ENCODE measurements at places on chromosomes 2 and 18. TPM values are rescaled to one million over a fixed set of nuclear protein-coding genes. Genes with fewer than 3 reads are reported as not detected.
A peak's percentile ranks its signal among the peaks of the same experiment; 100 is the strongest.

CD302 gene
- 2.4 TPM for total RNA-seq

BCL11A gene
- 49.2 TPM for total RNA-seq

SP140 gene
- total RNA-seq, result 0.24 TPM

KHK gene
- 8.8 TPM for total RNA-seq

LIMS2 gene
- total RNA-seq, result 1.3 TPM

AQP12A gene
- total RNA-seq, result not detected

ATOH8 gene
- 0.62 TPM for total RNA-seq

NEU4 gene
- total RNA-seq, result 1.2 TPM

TDRD15 gene
- total RNA-seq, result 0.07 TPM

CD207 gene
- total RNA-seq, result not detected

TTC39C gene
- 108 TPM for total RNA-seq

FAM124B gene
- 6.8 TPM for total RNA-seq

DNA sequence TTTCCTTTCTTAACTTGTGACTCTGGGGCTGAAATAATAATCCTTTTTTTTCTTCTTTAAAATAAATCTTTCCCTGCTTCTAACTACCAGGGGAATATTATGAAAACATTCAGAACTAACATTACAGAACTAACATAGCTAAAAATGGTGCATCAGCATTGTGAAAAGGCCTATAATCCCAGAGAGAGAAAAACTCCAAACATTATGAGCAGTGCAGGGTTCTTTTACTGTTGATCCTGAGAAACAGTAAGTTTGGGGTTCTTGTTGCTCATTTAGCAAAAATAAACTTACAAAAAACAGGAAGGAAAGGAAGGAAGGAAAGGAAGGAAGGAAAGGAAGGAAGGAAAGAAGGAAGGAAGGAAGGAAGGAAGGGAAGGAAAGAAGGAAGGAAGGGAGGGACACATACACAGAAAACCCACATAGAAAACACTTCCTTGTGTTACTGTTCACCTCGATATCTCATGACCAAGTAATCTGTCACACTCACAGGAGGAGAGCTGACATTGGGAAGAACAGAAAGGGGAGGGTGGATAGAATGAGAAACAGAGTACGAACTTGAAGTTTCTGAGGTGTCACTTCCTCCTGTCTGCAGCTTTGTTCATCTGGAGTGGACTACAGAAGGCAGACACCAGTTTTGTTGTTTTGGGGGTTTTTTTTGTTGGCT, 18.4 kb upstream of the PIK3C3 start:
- DNase-seq, result no peak

DNA sequence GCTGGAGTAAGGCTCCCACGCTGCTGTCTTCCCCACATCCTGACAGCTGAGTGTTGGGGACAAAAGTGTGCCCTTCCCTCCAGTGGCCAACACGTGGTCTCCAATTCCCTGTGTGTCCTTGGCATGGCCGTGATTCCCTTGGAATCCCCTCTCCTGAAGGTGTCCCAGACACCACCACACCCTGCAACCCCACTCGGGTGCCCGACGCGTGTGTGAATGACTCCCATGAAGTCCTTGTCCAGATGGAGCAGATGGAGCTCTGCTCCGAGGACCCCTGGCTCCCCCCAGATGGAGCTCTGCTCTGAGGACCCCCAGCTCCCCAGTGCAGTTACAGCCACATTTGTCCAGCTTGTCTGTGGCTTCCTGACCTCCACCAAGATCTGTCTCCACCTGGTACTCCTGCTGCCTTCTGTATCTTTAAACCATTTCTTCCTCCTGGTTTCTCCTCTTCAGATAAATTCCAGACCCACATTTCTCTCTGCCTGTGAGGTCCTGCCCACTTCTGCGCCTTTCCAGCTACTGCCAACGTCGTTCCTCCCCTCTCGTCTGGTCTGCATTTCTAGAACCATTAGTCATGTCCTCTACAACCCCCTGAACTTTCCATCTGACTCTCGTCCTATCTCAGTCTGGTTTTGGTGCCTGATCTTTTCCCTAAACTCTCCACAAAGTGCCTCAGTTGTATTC, 86.8 kb upstream of the PXDN start:
- no peak for DNase-seq

DNA sequence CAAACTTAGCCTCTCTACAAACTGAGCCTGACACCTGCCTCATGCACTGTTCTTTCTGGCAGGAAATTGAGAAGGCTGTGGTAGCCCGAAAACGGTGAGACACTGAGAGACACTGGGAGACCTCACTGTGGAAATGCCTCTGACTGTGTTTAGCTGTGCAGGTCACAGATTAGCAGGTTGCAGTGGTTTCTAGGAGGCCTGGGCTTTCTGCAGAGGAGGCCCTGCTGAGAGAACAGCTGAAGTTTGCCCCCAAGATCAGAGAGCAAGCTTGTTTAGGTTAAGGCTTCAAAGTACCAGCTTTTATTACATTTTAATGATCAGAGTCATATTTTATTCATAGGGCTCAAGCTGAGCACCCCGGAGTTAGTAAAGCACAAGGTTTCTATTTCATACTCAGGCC, 68.7 kb upstream of the LYPD6 start:
- no peak for DNase-seq

DNA sequence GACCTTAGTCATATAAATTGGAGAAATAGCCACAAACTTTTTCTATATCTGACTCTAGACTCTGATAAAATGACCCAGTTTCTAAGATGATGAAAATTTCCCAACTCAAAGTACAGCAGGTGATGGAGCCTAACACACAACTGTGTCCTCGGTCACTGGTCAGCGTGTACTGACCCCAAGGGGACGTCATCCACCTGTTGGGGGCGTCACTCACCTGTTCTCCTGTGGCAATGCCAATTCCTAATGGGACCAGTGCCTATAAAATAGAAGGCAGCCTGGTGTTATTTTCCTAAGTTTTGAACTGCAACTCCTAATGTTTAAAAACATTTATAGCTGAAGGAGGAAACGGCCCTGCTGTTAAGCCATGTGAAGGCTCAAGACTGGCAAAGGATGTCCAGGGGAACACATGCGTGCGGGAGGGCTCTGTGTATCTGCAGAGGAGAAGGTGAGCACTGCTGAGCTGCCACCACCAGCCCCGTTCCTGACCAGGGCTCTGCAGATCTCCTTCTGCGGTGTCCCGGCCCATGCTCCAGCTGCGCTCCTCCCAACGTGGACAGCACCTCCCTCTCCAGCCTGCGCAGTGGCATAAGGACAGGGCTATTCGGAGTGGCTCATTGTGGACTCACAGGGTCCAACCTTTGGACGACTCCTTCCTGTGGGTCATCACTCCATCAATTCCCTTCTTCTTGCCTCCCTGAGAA, 21.2 kb downstream of the TYMS start:
- DNase-seq, result no peak

DNA sequence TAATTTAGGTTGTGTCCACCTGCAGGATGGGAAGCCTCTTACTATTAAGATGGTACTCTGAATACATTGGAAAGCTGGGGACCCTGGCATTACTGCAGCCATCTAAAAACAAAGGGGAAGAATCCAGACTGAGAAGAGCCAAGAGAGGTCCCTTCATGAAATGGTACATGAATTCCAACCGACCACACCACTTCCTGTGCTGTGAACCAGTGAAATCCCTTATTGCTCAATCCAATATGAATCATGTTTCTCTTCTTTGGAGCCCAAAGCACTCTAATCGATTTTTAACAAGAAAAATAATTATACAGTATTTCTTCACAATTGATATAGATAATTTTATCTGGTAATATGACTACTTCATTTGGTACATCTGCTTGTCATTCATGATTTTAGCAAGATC, 479.7 kb upstream of the RAB6C start:
- DNase-seq, result no peak

GRCh38 chr2:20164734-20165478, 60.0 kb downstream of the SDC1 start:
- no peak for DNase-seq

DNA sequence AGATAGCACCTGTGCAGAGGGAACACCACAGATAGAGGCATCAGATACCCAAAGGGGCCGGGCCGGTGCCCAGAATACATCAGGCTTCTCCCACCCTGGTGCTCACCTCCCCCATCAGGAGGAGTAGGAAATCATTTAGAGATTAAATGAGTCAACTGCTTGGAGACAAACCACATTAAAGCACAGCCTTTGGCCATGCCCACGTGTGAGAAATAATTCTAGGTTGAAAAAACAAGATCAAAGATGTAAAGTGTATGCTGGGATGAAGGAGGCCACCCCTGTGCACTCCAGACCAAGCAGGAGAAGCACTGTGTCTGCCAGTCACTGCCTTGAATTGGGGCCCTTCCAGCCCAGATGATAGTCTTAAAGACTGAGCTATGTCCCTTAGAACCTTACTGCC, 152.8 kb upstream of the ACAA2 start:
- no peak for DNase-seq

DNA sequence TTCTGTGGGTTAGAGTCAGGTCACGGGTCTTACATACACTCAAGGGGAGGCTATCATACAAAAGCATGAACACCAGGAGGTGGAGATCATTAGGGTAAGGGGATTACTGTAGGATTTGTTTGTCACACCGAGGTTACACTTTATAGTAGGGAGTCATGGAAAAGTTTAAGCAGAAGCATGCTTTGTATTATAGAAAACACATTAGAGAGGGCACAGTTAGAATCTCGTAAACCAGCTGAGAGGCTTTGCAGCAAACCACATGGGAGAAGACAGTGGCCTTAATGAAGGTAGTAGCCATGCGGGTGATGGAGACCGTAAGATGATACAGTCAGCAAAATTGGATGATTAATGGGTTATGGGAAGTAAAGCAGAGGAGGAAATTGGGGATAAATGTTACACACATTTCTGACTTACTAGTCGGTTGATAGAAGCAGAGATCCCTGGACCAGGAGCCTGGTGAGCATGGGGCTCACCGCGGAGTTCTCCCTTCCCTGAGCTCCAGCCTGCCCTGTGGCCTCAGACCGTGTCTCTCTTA, 75.6 kb downstream of the MAPRE2 start:
- DNase-seq, result no peak

- no peak for DNase-seq
Measured at GRCh38 chr2:63242747-63243146, 192.1 kb downstream of the OTX1 start.

GRCh38 chr2:3272761-3273160, 104.9 kb downstream of the EIPR1 start:
- DNase-seq, result no peak

- DNase-seq, result no peak
Measured at GRCh38 chr2:6372317-6372901, 493.3 kb downstream of the CMPK2 start.

DNA sequence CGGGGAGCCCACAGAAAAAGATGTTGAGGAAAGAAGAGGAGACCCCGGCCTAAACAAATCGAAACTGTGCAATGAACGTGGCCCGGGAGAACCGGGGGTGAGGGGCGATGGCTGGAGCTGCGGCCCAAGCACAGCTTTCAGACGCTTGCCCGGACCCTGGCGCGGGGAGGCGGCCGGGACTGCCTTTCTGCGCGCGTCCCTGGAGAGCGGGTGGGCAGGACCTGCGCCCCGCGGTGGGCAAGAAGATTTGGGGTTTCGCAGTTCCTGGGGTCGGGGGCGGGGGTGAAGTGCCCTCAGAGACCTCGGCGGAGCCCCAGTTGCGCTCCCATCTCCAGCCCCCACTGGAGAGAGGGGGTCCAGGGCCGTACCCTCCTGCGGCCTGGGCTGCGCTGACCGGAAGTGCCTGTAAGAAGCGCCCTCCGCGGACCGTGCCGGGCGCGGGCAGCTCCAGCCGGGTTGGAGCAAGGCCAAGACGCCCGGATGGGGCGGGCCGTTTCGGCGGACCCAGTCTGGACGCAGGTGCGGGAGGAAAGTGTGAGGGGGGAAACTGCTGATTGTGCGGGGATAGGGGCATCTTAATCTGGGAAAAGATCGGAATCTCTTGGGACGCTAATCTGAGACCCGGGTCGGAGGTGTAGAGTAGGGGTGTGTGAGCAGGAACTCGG, 11.6 kb downstream of the EN1 start:
- peak; percentile 59 for DNase-seq

DNA sequence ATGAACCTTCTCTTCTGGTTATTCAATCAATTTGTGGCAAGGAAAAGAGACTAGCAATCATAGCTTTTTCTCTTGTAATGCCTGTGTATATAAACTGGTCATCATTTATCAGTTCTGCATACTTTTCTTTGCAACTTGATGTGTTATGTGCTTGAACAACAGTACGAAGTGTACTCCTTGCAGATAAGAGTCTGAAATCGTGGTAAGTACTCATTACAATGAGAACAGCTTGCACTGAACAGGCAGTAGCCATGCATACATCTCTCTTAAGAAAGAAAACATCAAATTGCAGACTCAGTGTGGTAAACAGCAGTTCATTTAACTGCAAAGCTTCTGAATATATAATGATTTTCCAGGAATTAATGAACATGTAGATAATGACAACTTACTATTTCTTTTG, 64.3 kb downstream of the GREB1L start:
- DNase-seq, result no peak

DNA sequence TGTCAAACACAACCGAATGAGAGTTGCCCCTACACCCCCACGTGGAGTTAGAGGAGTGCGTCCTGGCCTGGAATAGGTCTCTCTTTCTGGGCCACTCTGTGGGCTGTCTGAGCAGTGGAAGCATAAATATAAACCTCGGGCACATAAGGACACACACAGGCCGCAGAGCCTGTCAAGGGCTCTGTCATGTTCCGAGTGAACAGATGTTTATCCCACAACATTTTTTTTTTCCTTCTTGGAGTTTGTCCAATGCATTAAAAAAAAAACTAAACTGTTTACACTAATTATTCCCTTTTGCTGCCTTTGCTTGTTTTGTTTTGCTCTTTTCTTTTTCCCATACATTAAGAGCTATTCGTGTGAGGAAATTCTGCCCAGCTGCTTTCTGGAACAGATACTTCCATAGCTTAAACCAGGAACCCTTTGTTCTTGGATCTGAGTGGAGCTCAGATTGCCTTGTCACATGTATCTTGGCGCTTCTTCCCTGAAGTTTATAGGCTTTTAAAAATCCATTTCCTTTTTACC, 228.3 kb upstream of the FOSL2 start:
- no peak for DNase-seq

DNA sequence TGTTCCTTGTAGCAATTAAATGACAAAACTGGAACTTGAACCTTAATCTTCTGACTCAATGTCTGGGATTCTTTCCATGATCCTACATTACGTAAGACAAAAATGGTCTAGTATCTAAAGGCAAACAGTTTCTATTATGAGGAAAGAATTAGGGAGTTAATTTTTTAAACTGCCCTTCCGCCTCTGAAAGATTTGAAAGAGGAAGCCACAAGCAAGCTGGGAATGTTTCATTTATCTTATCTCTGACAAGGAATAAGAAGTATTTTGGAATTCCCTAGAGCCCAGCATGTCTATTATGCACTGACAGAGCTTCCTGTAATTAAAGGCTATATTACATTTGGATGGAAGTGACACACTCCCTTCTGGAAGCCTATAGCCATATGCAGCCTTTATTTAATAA, 558.8 kb upstream of the CDH2 start:
- no peak for DNase-seq

- no peak for DNase-seq
Measured at GRCh38 chr2:60067006-60067405, 486.4 kb downstream of the BCL11A start.

GRCh38 chr2:106032676-106033075, 161.4 kb downstream of the UXS1 start:
- DNase-seq, result no peak

DNA sequence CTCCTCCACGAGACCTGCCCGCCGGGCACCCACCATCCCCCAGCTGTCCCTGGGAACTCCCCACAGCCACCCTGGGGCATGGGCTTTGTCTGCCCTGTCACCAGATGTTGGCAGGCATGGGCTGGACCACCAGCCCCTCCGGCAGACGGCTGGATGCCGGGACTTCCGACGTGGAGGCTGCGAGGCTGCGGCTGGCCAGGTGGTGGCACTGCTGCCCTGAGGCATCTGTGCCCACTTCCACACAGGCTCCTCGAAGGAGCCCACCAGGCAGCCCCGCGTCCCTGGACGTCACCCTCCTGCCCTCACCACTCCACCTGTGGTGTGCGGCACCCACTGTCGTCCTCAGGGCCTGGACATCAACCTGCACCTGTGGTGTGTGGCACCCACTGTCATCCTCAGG, 319.9 kb upstream of the SALL3 start:
- DNase-seq, result peak; percentile 50
